EH (cell line): ENCODE measurements at places on chromosomes 1 and 21.

DNA sequence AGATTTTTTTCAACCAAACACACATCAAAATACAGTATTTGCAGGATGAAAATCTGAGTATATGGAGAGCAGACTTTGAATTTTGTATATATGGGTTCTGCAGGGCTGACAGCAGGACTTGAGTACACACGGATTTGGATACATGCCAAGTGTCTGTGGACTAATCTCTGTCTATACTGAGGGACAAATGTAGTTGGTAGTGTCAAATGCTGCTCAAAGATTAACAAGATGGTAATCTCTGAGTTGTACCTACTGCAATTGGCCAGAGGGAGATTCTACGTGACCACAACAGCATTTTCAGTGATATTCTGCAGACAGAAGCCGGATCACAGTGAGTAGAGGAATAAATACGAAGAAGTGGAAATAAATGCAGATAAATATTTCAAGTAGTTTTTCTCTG is 43.4 kb downstream of the SHCBP1L start:
- DNase-seq, result no peak

DNA sequence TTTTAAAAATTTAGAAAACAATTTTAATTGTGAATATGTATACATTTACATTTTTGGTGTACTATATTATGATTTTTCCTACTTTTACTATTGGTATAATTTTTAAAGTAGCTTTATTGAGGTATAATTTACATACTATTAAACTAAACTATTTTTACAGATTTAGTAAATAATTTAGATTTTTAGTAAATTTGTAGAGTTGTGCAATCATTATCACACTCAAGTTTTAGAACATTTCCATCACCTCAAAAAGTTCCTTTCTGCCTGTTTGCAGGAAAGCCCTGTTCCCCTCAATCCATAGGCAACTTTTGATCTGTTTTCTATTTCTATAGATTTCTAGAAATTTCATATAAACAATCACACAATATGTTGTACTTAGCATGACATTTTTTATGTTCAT is 8.2 kb downstream of the PHTF1 start:
- DNase-seq, result no peak

DNA sequence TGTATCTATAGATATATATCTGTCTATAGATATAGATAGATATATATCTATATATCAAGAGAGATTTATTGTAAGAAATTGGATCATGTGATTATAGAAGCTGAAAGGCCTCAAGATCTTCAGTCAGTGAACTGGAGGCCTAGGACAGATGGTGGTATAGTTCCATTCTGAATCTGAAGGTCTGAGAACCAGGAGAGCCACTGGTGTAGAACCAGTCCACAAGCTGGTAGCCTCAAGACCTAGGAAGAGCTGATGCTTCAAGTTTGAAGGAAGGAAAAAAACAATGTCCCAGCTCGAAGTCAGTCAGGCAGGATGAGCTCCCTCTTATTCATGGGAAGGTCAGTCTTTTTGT is 213.2 kb upstream of the JUN start:
- DNase-seq, result no peak

DNA sequence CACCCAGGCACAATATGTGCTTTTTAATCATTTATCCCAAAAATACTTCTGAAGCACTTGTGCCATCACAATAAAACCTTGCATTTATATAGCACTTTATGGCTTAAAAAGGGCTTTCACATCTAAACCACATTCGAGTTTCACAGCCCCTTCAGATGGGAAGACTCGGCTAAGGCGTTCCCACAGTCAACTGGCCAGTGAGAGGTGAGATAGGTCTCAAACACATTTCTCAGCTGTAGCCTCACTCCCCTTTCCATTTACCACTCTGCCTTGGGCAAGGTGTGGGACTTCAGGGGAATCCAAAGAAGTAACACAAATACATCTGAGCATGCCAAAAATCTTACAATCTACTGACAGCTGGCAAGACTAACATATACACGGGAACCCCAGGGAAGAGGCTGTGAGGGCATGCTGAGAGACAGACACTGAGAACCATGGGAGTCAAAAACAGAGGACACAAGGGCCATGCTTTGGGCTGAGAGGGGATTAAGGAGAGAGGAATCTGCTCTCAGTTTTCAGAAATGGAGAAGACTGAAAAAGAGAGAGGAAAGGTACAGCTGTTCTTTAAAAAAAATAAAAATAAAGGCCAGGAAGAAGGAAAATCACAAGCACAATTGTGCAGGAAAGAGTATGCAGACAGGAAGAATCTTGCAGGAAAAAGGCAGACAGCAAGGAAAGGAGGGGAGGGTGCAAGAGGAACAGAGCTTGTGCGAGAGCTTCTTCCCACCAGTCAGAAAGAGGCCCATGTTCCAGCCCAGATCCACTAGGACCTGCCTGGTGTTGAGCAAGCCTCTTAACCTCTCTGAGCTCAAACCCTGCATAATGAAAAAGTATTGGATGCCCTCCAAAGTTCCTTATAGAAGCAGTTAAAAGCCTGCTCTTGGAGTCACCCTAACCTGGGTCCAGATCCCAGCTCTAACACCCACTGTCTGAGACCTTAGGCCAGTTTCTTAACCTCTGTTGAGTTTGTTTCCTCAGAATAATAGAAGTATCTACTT is 73.5 kb downstream of the JAK1 start:
- DNase-seq, result peak; percentile 33

DNA sequence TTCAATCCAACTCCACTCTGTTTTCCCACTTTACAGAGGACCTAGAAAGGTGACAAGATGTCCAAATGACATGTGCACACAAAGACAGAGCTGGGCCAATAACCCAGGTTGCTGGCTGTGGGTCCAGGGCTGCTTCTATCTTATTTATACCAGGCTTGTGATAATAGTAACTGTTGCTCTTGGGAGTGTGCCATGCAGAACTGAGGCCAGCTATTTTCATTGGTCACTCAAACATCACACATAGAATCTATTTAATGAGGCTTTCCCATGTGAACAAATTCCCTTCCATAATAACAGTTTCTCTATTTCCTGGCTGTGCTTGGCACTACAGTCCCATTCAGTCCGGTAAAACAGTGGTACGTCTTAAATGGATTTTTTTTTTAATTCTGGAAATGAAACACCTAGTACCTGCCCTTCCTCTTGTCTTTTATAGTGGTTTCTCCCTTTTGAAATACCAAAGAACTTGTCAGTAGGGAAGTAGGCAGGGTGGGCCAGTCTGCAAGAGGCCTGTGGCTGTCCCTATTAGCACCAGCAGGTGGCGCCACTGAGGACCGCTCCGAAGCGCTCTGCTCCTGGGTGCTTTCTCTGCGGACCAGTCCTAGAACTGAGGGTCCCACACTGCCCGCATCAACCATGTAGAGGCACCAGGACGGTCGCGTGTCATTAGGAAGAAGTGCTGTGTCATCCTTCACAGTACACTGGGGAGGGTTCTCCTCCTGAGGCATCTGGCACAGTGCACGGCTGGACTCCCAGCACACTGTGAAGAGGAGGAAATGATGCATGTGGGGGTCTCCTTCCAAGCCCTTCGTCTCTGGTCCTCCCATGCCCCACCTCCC is 52.1 kb downstream of the GPR161 start:
- DNase-seq, result peak; percentile 48

GRCh38 chr1:73980324-73981040 is 217.5 kb downstream of the LRRIQ3 start:
- no peak for DNase-seq

- DNase-seq, result no peak
Measured at GRCh38 chr21:25441835-25442234, 165.4 kb downstream of the MRPL39 start.

GRCh38 chr1:9859281-9860014 is 35.7 kb upstream of the CLSTN1 start:
- peak; percentile 19 for DNase-seq

GRCh38 chr1:178037510-178038253 is 56.2 kb upstream of the RASAL2 start:
- peak; percentile 81 for DNase-seq

- DNase-seq, result no peak
Measured at GRCh38 chr1:5680600-5680999, 311.6 kb downstream of the NPHP4 start.

GRCh38 chr1:234123867-234124266 is 219.4 kb downstream of the SLC35F3 start:
- DNase-seq, result no peak

DNA sequence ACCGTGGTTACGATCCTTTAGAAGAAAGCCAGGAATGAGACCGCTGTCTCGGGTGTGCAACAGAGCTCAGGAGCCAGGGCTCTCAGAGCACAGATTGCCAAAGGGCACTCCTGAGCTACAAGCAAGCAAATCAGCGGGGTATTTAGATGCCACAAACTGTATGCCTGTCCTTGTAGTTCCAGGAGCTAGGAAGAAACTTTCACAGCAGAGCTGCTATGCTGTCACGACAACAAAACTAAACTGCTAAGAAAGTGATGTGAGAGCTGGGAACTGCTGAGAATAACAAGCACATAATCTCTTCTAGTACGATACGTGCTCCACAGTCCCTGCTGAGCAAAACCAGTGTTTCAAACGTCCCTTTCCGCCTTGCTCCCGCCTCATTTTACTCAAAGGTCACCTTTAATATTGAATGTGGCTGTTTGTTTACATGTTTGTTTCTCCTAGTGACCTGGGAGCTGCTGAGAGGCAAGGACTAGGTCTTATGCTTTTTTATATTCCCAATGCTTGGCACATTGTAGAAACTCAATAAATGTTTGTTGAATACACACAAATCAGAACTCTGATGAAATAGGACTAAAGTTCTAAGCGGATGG is 14.7 kb downstream of the GREM2 start:
- no peak for DNase-seq

- peak; percentile 90 for DNase-seq
Measured at GRCh38 chr21:34986561-34987500, 62.3 kb downstream of the RUNX1 start.

- DNase-seq, result no peak
Measured at GRCh38 chr1:226565476-226565875, 16.9 kb downstream of the STUM start.
